ENCODE measurements at places on chromosomes 12 and 14.

DNA sequence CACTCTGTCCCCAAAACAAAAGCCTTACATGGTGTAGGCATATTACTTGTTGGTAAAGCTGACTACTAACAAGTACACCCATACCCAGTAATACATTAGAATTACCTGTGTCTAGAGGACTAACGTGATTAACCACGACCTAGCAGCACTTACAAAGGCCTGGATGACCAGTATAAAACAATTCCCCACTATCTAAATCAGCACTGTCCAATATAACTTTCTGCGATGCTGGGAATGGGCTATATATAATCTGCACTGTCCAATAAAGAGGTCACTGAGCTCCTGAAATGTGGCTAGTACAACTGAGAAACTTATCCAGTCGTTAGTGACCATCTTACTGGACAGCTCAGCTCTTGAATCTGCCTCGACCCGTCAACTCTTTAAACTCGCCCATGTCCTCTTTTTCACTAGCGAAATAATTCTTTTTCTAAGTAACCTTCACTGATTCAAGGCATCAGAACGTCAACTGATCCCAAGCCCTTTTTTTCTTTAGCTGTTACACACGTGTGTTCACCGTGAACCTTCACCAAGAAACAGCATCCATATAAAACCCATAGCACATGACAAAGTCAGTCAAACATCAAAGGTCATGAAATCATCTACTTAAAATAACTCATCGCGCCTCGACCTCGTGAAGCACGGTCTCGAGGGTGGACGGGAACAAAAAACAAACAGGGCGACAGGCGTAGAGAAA is 905 bp upstream of the CIPC start:
- DNase-seq = no peak

DNA sequence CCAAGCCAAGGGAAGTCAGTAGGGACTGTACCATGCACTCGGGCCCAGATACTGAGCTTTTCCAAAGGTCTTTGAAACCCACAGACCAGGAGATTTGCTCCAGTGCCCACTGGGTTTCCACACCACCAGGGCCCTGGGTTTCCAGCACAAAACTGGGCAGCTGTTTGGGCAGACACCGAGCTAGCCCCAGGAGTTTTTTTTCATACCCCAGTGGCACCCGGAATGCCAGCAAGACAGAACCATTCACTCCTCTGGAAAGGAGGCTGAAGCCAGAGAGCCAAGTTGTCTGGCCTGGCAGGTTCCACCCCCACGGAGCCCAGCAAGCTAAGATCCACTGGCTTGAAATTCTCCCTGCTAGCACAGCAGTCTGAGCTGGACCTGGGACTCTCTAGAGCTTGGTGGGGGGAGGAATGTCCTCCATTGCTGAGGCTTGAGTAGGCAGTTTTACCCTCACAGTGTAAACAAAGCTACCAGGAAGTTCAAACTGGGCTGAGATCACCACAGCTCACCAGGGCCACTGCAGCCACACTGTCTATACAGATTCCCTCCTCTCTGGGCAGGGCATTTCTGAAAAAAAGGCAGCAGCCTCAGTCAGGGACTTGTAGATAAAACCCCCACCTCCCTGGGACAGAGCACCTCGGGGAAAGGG is 793.7 kb downstream of the RPS29 start:
- no peak for DNase-seq

DNA sequence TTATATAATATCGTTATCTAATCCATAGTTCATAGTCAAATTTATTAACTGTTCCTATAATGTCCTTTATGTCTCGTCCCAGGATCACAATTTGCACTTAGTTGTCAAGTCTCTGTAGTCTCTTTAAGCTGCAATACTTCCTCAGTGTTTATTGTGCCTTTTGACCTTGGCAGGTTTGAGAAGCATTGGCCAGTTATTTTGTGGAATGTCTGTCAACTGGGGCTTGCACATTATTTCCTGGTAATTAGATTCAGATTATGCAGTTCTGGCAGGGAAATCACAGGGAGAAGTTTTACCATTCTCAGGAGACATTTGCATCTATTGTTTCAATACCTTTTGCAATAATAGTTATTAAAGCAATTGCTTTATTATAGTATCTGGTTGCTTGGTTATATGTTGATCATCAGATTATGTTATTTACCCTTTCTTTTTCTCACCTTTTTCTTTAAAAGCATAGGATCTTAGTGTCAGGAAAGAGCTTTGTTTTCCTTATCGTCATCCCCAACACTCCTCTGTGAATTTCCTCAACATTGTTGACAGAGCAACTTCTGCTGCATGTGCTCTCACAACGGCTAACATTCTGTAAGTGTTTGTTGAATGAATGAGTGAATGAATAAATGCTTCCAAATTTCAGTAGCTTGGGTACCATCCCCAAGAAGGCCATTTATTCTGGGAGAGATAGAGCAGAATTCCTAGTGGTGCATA is 3.7 kb upstream of the ART4 start:
- no peak for DNase-seq

DNA sequence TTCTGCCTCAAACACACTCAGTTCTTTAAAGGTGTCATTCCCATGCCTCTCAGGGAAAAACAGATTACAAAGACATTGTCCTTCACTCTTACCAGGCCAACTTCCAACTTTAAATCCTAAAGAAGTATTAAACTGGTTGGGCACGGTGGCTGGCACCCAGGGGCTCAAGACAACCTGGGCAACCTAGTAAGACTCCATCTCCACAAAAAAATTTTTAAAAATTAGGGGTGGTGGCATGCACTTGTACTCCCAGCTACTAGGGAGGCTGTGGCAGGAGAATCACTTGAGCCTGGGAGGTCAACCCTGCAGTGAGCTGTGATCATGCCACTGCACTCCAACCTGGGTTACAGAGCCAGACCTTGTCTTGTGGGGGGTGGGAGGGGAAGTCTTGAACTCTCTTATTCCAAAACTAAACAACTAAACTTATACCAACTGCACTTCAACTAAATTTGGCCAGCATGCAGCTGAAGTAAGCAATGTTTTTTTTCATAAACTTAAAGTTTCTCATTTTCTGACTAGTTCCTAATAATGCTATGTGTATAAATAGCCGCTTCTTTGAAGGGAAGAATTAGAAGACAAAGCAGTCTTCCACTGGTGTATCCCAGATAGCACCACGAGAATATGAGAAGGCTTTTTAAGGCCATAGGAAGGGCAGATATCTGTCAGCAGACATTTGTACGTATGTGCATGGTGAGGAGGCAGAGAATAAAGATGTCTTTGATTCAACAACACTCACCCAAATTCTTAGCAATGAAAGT is 2.4 kb downstream of the SLC11A2 start:
- no peak for DNase-seq

GRCh38 chr14:98173305-98173704 is 1098.7 kb downstream of the BCL11B start:
- DNase-seq = no peak

- DNase-seq = no peak
Measured at GRCh38 chr12:51405801-51406207, 14.6 kb upstream of the GALNT6 start.

DNA sequence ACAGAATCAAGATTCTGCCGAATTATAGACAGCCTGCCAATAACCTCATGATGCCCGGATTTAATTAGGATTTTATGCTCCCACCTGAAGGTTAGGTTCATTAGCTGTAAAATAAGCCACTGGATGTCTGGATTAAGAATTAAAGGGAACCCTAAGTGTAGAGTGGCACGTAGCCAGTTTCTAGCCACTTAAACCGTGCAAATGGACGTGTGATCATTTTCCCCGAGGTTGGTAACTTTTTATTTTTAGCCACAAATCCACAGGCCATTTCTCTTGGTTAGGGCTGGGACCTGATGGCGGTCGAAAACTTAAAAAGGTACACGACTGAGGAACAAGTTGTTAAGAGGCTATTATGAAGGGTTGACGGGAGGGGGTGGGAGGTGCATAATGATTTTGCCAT is 127.3 kb upstream of the TMPO start:
- DNase-seq = no peak

- DNase-seq = no peak
Measured at GRCh38 chr12:131390412-131391334, 320.2 kb upstream of the SFSWAP start.

DNA sequence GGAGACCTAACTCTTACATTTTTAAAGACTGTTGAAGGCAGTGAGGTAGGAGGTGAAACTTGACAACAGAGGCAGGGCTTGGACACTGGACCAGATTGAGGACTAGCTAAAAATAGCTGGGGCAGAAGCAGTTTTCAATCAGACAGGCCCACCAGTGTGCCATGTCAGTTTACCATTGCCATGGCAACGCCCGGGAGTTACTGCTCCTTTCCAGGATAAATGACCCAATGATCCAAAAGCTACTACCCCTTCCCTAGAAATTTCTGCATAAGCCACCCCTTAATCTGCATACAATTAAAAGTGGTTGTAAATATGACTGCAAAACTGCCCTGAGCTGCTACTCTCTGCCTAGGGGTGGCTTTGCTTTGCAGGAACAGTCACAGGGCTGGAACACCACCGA is 53.2 kb upstream of the PKP2 start:
- no peak for DNase-seq

DNA sequence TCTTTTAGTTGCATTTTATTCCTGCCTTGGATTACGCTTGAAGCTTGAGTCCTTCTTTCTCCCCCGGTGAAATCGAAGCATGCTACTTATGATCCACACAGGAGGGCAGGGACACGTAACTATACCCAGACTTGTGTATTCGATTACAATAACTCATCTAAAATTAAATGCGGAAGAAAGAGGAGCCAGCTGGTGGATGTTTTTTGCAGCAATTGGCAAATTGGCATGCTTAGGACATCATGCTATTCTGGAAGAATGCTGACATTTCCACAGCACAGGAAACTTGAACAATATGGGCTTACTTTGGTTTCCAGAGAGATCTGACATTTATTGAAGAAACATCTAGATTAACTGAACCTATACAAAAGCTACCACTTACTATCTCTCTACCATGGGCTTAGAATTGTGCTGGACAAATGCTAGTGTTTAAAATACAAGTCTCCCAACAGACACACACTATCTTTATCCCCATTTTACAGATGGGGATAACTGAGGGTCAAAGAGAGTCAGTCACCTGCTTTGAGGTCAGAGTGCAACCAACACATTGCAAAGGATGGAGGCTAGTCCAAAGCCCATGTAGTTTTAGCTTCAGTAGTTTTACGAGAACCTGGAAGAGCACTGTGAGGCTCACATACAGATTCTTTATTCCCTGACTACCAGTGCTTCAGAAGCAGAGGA is 36.3 kb downstream of the LGMN start:
- no peak for DNase-seq
